H9 (cell line): ENCODE measurements at places on chromosomes 11 and 22. TPM values are rescaled to one million over a fixed set of nuclear protein-coding genes. Genes with fewer than 3 reads are reported as not detected.

GRCh38 chr11:35009191-35009943, 92.9 kb downstream of the PDHX start:
- no peaks in the 10 kb centered on the region for H3K36me3 ChIP-seq
- H3K4me1 ChIP-seq = peaks cover 3% of the 10 kb centered on the region; the same call in 1 of the 2 replicates
- H3K27ac ChIP-seq = no peak overlapping the region
- no peak for DNase-seq
- H3K4me3 ChIP-seq = no peak overlapping the region

DNA sequence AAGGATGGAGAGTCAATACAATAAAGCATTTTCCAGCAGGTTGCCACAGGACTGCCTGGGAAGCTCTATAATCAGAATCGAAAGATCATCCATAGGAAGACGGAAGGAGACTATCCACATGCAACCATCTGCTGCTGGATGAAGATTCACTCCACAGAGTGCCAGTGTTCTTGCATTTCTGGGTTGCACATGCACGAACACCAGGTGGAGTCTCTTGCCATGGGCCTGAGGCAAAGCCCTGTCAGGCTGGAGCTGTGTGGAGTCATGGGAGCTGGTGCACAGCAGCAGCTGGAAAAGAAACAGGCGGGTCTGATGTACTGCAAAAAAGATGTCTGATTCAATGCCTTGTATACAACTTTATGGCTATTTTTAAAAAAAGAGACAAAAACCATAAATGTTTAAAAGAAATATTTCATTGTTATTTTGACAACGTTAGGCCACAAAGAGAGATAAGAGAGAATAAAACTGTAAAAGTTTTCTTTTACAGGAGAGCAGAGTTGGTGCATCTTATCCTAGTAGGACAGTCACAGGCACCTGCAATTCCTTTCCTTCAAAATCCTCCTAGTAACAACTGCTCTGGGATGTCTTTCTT, 12.9 kb upstream of the FAT3 start:
- no peak overlapping the region for H3K4me3 ChIP-seq
- H3K27ac ChIP-seq = no peak overlapping the region
- DNase-seq = peak; percentile 62
- peaks cover 8% of the 10 kb centered on the region for H3K4me1 ChIP-seq
- H3K27me3 ChIP-seq = no peaks in the 10 kb centered on the region

- no peaks in the 10 kb centered on the region for H3K4me1 ChIP-seq
- DNase-seq = no peak
- peaks cover 10% of the 10 kb centered on the region for H3K36me3 ChIP-seq
- no peaks in the 10 kb centered on the region for H3K27me3 ChIP-seq
- no peak overlapping the region for H3K4me3 ChIP-seq
- H3K27ac ChIP-seq = no peak overlapping the region
Measured at GRCh38 chr11:78203184-78203583, 14.5 kb downstream of the USP35 start.

- H3K4me1 ChIP-seq = no peaks in the 10 kb centered on the region; the same call in 1 of the 2 replicates
- peak overlapping the region; percentile 85 for H3K4me3 ChIP-seq
- no peak overlapping the region for H3K27ac ChIP-seq
- H3K27me3 ChIP-seq = no peaks in the 10 kb centered on the region
Measured at GRCh38 chr11:47216121-47216798, 1.5 kb downstream of the DDB2 start.

DNA sequence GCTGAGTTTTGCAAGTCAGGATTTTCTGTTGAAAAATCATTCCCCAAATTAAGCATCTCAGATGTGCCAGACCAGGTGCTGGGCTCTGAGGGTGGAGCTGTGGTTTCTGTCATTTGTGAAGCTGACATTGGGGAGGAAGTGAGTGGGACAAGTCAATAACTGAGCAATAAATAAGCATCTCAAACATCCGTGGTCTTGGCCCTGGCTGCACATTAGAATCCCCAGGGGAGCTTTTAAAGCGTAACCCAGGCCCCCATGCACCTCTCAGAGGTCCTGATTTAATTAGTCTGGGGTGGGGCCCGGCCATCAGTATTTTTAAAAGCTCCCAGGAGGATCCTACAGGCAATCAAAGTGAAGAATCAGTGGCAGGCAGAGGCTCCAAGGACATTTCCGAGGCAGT, 420.0 kb downstream of the MN1 start:
- H3K4me1 ChIP-seq = no peaks in the 10 kb centered on the region
- H3K36me3 ChIP-seq = no peaks in the 10 kb centered on the region
- no peaks in the 10 kb centered on the region for H3K27me3 ChIP-seq
- no peak for DNase-seq

The SYT12 gene
- total RNA-seq = 1.9 and 2.1 TPM in 2 replicates

GRCh38 chr22:19387038-19387437, 44.5 kb downstream of the HIRA start:
- H3K36me3 ChIP-seq = peaks cover 73% of the 10 kb centered on the region
- H3K27ac ChIP-seq = no peak overlapping the region
- no peaks in the 10 kb centered on the region for H3K27me3 ChIP-seq

The LRP5 gene
- total RNA-seq = 38.4 and 41.3 TPM in 2 replicates

DNA sequence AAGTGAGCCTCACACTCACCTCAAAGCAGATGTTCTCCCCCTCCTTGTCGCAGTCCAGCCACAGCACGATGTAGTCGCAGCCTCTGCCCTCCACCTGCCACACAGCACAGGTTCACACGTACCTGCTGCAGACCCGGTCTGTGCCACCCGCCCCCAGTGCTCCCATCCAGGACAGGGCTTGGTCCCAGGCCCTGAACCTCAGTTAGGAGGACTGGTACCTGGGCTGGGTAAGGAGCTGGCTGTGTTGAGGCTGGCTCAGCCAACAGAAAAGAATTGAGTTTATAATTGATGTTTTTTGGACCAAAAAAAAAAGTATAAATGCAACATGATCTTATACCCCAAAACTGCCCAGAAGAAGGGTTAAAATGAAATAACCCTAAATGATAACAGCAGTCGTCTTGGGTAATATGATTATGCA, 10.7 kb downstream of the TOP3B start:
- no peaks in the 10 kb centered on the region for H3K4me1 ChIP-seq
- no peaks in the 10 kb centered on the region for H3K27me3 ChIP-seq
- DNase-seq = no peak
- no peak overlapping the region for H3K27ac ChIP-seq

DNA sequence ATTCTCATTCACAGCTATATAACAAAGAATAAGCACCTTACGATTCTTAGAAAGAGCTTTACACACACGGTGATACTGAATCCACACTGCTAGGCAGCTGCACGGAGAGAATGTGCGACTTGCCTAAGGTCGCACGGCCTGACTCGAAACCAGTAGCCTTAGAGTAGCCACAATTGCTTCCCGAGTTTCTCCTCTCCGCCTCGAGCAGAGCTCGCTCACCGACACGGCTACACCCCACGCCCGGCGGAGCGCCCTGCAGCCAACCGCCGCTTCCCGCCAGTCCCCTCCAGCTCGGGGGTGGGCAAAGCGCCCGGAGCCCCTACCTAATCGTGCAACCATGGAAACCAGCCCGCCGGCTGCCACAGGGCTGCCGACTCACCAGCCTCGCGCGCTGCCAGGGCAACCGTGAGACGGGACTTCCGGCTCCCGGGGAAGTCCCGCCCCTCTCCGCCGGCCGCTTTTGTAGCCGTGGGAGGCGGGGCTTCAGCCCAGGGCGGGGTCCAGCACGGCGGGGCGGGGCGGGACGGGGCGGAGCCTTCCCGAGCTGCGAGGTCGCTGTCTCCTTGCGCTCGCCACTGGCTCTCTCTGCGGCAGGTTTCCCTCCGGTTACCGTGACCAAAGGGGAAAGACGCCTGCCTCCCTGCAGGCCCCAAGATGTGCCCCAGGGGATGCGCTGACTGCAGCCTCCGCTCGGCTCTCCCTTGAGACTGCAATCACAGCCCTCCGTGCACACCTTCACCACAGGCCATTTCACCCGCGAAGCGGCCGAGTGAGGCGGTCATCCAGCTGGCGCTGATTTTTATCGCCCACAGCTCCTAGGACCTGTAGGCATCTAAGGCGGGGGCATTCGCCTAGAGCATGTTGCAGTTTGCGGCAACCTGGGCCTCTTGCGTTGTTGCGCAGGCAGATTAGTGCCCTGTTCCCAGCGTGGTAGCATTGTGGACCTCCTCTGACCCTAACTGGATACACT, 1.1 kb downstream of the BSCL2 start:
- H3K36me3 ChIP-seq = peaks cover 22% of the 10 kb centered on the region
- peak overlapping the region; percentile 91 for H3K4me3 ChIP-seq
- peaks cover 2% of the 10 kb centered on the region; the same call in 1 of the 2 replicates for H3K4me1 ChIP-seq
- H3K27ac ChIP-seq = no peak overlapping the region

The MGAT3 gene
- total RNA-seq = 4.7 and 5.0 TPM in 2 replicates

DNA sequence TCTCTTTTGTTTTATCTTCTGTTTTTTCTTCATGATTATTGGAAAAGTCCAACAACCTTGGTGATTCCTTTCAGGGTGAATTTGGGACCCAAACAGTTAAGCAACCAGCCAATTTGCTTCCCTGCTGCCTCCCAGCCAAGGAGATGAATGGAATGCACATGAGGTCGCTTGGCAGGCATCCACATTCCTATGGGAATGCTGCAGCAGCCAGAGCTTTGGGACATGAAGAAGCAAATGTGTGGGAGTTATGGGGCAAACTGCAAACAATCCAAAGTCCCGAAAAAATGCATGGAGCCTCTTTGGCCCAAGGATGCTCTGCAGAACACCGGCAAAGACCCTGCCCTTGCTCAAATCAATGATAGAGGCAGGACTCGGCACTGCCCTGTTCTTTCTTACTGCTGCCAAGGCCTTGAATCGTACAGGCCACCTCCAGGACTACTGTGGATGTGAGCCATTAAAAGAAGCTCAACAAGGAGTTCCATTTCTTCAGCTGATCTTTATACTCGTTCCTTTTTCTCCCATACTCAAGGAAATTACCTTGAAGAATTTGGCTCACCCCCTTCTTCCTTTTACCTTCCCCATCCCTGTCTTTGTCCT, 117.3 kb upstream of the TEAD1 start:
- 0 out of 3 replicates have a peak overlapping the region, but pooled peaks have one; percentile 17 for H3K4me3 ChIP-seq
- DNase-seq = peak; percentile 81
- no peak overlapping the region for H3K27ac ChIP-seq
- no peaks in the 10 kb centered on the region for H3K36me3 ChIP-seq
- no peaks in the 10 kb centered on the region for H3K27me3 ChIP-seq
- H3K4me1 ChIP-seq = peaks cover 6% of the 10 kb centered on the region; the same call in 1 of the 2 replicates

The CARNS1 gene
- 0.88 and 1.1 TPM in 2 replicates for total RNA-seq

GRCh38 chr11:79501707-79502106, 60.9 kb upstream of the TENM4 start:
- H3K27me3 ChIP-seq = no peaks in the 10 kb centered on the region
- no peaks in the 10 kb centered on the region for H3K4me1 ChIP-seq
- DNase-seq = no peak
- peaks cover 13% of the 10 kb centered on the region for H3K36me3 ChIP-seq
- H3K4me3 ChIP-seq = no peak overlapping the region

DNA sequence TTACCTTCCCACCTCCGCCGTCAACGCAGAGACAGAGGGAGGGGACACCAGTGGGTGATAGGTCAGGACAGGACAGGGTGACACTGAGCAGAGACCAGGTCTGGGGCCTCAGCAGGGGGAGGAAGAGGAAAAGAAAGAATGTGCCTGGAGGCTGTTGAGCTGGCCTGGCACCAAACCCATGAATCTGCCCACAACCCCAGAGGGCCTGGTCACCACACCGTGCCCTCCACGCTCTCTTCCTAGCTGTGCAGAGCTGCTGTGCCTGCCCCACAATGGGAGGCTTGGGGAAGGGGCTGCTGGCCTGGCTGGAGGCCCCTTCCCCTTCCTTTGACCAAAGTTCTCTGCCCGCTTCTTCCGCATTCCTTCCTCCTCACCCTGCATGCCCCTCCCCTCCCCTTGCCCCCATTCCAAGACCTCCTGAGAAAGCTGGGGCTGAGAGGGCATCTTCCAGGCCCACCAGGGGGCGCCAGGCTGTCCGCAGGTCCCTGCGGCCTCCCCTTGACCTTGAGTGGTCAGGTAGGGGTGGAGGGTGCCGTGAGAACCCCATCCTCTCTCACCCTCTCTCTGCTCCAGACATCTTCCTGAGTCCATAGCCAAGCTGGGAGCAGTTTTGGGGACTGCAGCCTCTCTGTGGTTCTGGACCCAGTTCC, 11.0 kb upstream of the CACNA1I start:
- no peaks in the 10 kb centered on the region for H3K4me1 ChIP-seq
- peaks cover 36% of the 10 kb centered on the region for H3K27me3 ChIP-seq
- DNase-seq = peak; percentile 81
- H3K27ac ChIP-seq = no peak overlapping the region
- H3K4me3 ChIP-seq = no peak overlapping the region

DNA sequence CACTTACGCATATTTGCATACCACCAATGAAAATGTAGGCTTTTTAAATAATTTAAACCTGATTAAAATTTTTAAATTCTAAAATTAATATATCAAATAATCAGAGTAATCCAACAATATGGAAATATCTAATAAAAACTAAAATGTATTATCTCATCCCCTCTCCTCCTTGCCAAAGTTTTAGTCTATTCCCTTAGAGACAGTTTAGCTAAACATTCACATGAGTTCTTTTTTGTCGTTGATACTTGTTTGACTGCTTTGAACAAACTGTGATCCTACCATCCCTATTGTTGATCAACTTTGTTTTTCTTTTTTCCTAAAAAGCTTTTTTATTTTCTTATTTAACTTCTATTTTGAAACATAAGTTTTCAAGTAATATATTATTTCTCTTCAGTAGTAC, 81.4 kb upstream of the PARVA start:
- DNase-seq = no peak
- no peaks in the 10 kb centered on the region for H3K27me3 ChIP-seq
- H3K4me1 ChIP-seq = no peaks in the 10 kb centered on the region
- H3K27ac ChIP-seq = no peak overlapping the region
- peaks cover 4% of the 10 kb centered on the region; the same call in 2 of the 3 replicates for H3K36me3 ChIP-seq

DNA sequence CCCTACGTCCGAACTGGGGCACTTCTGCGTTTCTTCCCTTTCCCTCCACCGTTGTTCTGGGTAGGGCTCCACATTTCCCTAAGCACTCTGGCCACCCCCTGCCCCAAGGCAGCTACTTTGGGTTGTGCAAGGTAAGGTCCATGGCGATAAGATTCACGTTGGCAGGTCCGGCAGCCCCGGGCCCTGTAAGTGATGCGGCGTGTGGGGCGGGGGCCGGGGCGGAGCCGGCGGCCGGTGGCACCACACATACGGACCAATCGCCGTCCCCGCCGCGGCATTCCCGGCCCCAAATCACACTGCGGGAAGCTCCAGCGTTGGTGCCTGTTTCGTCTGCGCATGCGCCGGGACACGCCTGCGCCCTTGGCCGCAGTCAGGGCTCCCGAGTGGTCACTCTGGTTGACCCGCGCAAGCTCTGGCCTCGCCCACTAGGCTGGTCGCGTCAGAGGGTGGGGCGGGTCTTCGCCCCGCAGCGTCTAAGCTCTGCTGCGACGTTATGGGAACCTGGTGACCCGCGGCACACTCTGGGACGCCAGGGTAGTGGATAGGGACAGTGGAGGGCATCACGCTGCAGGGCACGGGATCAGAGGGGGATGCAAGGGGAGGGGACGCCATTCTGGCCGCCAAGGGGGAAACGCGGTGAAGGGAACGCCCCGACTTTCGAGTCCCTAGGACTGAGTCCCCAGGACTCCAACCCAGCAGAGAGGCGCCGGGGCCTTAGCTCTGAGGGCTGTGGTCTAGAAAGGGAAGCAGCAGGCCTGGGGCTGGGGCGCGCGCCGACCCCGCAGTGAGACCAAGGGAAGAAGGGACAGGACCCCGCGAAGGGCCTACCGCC, 1.6 kb downstream of the FADS1 start:
- peak; percentile 99 for DNase-seq
- peaks cover 8% of the 10 kb centered on the region for H3K4me1 ChIP-seq
- H3K27me3 ChIP-seq = no peaks in the 10 kb centered on the region
- peak overlapping the region; percentile 99 for H3K4me3 ChIP-seq
- peaks cover 42% of the 10 kb centered on the region for H3K36me3 ChIP-seq

The CHRM4 gene
- 1.0 and 1.1 TPM in 2 replicates for total RNA-seq

The CCDC188 gene
- not detected in 2 replicates for total RNA-seq

- no peaks in the 10 kb centered on the region for H3K4me1 ChIP-seq
- no peaks in the 10 kb centered on the region for H3K36me3 ChIP-seq
- H3K27me3 ChIP-seq = no peaks in the 10 kb centered on the region
- no peak overlapping the region for H3K27ac ChIP-seq
Measured at GRCh38 chr11:3216027-3216525, 2.5 kb downstream of the MRGPRG start.

The GGT5 gene
- total RNA-seq = 0.20 TPM in 2 replicates
